ENCODE measurements at places on chromosomes 2 and 18. TPM values are rescaled to one million over a fixed set of nuclear protein-coding genes. Genes with fewer than 3 reads are reported as not detected.

The CCDC178 gene
- total RNA-seq: not detected

The ASTL gene
- 0.23 TPM for total RNA-seq

The EFR3B gene
- total RNA-seq: 1.4 TPM

The ANO7 gene
- 0.69 TPM for total RNA-seq

The CRIM1 gene
- total RNA-seq: 361 TPM

The GCG gene
- total RNA-seq: not detected

The KCNE4 gene
- 12.5 TPM for total RNA-seq

The TMEM169 gene
- under 0.01 TPM for total RNA-seq

The PDE11A gene
- 0.30 TPM for total RNA-seq

The CLHC1 gene
- total RNA-seq: 16.5 TPM

The TWIST2 gene
- 16.0 TPM for total RNA-seq

The LIMS2 gene
- total RNA-seq: 2.6 TPM

The REEP1 gene
- total RNA-seq: 0.18 TPM

The ANKRD30B gene
- total RNA-seq: not detected

The GPATCH11 gene
- 8.3 TPM for total RNA-seq

The MERTK gene
- 0.46 TPM for total RNA-seq

The KRTCAP3 gene
- not detected for total RNA-seq
